ENCODE measurements at places on chromosomes 4 and X. TPM values are rescaled to one million over a fixed set of nuclear protein-coding genes. Genes with fewer than 3 reads are reported as not detected.

SHROOM2 gene
- total RNA-seq = under 0.01 TPM

FGA gene
- not detected for total RNA-seq

RPA4 gene
- 1.2 TPM for total RNA-seq

ZNF157 gene
- 0.17 TPM for total RNA-seq

NPY1R gene
- total RNA-seq = under 0.01 TPM

KDR gene
- 0.26 TPM for total RNA-seq

RELL1 gene
- total RNA-seq = 71.0 TPM

MAGEA2B gene
- total RNA-seq = not detected

GPR143 gene
- total RNA-seq = not detected

SERPINA7 gene
- total RNA-seq = not detected

H2BW2 gene
- total RNA-seq = not detected

SYTL5 gene
- total RNA-seq = 1.5 TPM

APLN gene
- total RNA-seq = 0.17 TPM

IGFBP7 gene
- 108 TPM for total RNA-seq

RAB41 gene
- not detected for total RNA-seq

SLC2A9 gene
- 2.3 TPM for total RNA-seq

GAGE12F gene
- total RNA-seq = not detected

MTNR1A gene
- total RNA-seq = not detected

Data from fibroblast of lung (primary cell).